ENCODE measurements at places on chromosomes 7 and 10. TPM values are rescaled to one million over a fixed set of nuclear protein-coding genes. Genes with fewer than 3 reads are reported as not detected.

- peak; percentile 83 for DNase-seq
These were observed 297.3 kb upstream of the LYZL1 start for GRCh38 chr10:28991333-28992270.

Gene CALHM3
- 0.17 TPM for total RNA-seq

DNA sequence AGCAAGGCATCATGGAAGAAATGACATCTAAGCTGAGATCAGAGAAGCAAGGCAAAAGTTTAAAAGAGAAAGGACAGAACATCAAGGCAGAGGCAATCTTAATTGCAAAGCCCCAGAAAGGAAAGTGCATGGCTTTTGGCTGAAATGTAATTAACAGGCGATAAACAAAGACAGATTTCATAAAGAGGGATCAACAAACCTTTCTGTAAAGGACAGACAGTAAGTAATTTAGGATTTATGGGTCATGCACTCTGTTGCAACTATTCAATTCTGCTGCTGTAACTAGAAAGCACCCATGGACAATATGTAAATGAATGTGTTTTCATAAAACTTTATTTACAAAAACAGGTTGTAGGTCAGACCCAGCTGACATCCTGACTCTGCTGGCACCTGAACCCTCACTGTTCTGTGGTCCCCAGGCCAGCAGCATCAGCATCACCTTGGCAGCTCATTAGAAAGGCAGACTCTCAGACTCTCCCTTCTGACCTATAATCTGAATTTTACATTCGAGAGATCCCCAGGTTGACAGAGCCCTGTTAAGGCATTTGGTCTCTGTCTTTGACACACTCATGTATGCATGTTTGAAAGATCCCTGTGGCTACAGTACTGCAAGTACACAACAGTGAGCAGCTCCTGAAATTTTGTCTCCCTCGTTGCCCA, 362.9 kb upstream of the NFE2L3 start:
- DNase-seq, result no peak

DNA sequence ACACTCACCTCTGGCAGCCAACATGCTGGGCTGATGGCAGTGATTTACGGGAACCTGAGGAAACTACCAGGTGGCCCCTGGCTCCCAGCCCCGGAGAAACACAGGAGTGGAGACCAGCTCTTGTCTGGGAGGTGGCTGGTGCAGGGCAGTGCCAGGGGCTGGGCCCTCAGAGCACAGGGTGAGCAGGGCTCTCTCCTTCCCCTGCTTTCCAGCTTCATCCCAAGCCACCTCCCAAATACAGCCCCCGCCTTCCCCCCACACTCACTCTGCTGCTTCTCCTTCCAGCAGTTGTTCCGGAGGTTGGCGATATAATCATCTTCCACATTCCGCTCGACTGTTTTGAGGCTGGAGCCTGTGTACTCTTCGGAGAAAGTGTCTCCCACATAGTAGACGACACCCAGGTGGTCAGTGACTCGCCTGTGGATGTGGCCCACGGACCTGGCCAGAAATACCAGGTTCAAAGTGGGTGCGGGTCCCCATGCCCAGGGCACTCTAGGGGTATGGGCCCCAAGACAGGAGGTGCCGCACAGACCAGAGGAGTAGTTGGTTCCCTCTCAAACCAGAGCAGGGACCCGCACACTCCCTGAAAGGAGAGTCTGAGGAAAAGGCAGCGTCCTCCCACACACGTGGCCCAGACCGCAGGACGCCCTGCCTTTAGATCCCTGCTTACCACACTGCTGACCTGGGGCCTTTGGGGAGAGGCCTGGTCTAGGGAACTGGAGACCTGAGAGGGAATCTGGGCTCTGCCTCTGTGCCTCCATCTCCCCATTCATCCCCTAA, 18.3 kb downstream of the DNAJB12 start:
- no peak for DNase-seq

DNA sequence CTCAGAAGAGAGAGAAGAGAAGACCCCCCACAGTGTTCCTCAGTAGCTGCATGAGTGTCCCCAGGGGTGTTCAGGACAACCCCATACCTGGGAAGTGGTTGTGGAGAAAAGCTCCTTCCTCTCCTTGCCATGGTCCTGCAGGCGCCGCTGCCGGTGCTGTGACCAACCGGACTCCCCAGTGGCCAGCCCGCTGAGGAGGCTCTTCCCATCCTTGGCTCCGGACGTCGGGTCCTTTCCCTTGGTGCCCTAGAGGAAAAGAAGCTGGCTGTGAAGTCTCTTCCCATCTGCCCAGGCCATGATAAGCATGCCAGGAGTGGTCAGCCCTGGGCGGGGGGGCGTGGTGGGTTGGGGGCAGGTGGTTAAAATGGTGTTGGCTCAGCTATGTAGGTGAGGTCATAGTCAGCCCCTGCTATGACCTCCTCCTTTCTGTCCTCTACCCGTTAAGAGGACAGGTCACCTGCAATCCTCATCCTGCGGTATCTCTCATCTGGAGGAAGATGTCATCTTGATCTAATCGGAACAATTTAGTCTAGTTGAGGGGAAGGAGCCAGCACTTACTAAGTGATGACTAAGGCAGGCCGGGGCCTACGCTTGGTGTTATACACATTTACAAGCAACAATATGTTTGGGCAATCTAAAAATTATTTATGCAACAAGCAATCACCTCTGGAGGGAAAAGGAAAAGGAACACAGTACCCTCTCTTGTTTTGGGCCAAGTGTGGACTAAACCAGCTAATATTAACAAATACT, 13.2 kb downstream of the WDR91 start:
- no peak for DNase-seq

Gene ASIC3
- 1.4 TPM for total RNA-seq
